ENCODE measurements at places on chromosomes 4 and X.

DNA sequence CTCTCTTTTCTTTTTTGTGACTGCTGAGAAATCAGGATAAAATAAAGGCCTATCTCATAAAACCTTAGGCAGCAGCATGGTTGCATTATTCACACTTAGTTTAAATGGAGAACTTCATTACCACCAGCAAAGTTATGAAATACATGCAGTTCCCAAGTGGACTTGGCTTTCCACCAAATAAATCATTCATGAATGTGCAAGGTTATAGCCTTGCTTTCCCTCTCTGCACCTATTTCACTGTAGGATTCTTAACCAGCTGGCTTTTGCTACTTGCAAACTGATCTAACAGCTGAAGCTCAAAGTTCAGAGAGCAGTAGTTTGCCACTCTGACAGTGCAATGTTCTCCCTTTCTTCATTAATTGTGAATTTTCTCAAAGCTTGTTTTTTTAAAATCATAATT lies 140.1 kb upstream of the SMIM31 start:
- no peak for DNase-seq

DNA sequence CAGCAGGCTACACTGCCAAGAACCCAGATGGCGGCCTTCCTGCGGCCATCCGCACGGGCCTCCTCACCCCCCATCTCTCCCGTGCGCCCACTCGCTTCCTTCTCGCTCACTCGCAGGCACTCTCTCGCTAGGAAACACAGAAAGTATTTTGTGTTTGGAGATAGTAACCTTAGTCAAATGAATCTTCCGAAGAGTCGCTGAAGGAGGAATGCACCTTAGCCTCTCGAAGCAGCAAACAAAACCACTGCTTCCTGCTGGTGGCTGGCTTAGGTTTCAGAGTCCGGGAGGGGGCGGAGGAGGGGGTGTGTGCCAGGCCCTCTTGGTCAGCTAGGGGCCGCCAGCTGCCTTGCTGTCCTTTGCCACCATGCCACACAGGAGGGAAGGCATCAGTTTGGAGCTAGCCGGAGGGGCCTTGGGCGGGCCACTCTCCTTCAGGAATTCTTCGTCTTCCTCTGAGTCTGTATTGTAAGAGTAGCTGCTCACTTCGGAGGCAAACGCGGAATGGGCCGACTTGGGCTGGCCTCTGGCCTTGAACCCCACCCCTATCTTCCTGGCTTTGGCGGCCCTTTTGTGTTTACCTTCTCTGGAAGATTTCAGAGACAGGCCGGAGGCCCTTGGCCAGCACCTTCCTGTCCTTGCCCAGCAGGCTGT lies 73.2 kb upstream of the UCP1 start:
- no peak for DNase-seq

DNA sequence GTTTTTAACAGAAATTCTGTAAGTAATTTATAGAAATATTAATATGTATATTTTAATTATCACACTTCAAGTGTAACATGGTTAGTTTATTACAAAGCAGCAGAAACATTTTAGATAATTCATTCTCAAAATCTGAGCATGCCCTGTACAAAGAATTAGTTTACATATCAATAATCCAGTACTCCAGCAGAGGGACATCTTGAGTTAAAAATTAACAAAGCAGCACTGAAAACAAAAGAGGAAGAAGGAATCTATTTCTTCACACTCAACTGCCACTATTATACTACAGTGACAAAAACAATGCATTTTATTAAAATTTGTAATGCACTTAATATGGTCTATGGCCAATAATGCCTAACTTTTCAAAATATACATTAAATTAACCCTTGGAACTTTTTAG lies 179.1 kb upstream of the KLHL4 start:
- no peak for DNase-seq

GRCh38 chr4:152004801-152005200 lies 244.0 kb upstream of the GATB start:
- DNase-seq, result no peak

DNA sequence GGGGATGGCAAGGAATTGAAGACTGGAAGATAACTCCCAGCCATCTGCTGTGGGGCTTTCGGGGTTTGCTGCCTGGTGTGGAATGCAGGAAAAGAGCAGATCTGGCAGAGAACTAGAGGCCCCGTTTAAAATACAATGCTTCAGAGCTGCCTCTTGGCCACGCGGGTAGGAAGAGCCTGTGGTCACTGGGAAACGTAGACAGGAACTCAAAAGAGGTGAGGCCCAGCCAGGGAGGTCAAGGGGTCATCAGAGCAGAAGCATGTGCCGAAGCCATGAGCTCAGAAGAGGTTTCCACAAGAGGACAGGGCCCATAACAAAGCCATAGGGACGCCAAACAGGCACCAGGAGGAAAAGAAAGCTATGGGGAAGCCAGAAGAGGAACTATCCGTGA lies 14.5 kb upstream of the STS start:
- DNase-seq, result no peak

- no peak for DNase-seq
Observed at GRCh38 chrX:24283127-24283794, 30.6 kb downstream of the SUPT20HL2 start.

DNA sequence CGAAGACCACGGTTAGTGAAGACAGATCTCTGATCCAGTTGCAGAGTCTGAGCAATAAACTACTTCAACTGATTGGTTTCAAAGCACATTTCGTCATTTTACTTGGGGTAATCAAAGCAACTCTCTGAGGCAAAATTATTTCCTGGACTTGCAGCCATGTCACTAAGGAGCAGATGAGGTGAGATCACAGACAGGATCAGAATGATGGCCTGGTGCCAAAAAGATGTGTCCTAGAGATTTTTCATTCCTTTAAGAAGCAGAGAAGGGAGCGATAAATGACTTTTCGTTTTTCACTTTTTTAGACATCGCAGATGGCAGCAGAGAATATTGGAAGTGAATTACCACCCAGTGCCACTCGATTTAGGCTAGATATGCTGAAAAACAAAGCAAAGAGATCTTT lies 83.9 kb downstream of the PTTG2 start:
- no peak for DNase-seq

GRCh38 chr4:124803641-124804040 lies 91.1 kb upstream of the ANKRD50 start:
- DNase-seq, result no peak

DNA sequence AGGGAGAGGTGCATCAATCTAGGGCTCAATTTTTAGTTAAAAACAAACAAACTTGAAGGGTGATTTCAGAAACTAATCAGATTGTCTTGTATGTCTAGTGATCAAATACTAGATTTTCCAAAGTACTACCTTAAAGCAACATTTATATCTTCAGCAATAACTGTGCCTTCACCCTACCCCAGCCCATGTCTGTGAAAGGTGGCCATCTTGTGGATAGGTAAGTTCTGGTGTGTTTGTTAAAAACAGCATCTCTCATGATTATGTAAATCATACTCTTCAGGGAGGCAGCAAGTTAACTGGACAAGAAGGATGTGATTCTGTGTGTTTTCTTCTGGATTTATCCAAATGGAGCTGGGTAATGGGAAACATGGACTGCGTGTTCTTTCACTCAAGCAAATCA lies 81.4 kb upstream of the ACSL1 start:
- no peak for DNase-seq

DNA sequence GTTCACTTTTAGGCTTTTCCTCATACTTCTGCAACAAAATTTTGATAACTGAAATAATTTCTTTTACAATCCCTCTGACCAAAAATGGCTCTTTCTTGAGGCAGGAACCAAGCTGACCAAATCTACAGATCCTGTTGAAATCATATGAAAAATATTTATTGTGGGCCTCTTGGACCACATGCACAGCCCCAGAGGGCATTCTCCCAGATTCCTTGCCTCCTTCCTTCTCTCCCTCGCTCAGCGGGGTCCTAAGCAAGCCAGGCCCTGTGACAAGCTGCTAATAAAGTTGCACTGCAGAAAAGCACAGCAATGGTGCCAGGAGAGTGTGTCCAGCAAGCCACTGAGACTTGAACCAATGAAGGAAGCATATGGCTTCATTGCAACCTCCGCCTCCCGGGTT lies 40.7 kb downstream of the PRDM5 start:
- no peak for DNase-seq

GRCh38 chrX:20594985-20595384 lies 328.3 kb upstream of the RPS6KA3 start:
- no peak for DNase-seq

DNA sequence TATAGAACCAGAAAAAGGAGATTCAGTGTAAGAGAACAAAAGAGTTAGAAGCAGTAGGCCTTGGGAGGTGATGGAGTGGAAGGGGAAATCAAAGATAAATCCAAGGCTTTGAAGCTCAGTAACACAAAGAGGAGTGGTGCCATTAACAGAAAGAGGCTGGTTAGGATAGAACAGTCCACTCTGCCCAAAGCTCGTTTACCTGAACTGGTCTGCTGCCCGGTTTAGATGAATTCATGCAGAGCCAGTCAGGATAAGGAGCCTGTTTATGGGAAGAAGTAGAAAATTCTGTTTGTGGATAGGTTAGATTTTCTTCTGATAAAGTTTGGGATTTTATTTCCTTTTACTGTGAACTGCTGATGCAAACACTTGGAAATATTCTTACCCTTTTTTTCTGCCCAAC lies 80.6 kb downstream of the HMGB2 start:
- no peak for DNase-seq

DNA sequence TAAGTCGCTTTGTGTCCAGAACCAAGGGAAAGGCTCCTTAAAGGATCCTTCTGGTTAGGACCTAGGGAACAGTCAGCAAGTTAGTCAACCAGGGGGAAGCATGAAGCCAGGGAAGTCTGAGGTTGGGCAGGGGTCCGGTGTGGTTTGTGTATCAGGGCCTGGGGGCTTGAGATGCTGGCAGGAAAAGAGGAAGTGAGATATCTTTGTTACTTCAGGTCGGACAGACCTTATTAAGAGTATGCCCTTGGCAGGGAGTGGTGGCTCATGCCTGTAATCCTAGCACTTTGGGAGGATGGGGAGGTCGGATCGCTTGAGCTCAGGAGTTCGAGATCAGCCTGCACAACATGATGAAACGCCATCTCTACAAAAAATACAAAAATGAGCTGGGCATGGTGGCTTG lies 52.3 kb upstream of the TRPC5OS start:
- DNase-seq, result no peak

- DNase-seq, result no peak
Observed at GRCh38 chrX:112857478-112857878, 16.8 kb upstream of the AMOT start.

DNA sequence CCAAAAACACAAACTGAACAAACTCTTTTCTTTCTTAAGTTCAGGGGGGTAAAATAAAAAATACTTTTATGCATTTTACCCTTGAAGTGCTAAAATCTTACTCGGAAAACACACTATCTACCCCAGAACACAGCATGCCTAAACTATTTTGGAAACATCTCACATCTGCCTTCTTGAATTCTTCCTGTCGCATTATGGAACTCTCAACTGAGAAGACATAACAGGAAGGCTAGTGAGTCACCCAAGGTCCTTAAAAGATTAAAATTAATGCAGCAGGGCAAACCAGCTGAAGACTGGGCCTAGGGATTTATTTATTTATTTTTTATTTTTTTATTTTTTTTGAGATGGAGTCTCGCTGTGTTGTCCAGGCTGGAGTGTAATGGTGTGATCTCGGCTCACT lies 208.2 kb downstream of the APBB2 start:
- no peak for DNase-seq

- no peak for DNase-seq
Observed at GRCh38 chrX:49960061-49960460, 37.7 kb downstream of the CLCN5 start.

- no peak for DNase-seq
Observed at GRCh38 chrX:13658602-13659001, 5.7 kb downstream of the TCEANC start.

DNA sequence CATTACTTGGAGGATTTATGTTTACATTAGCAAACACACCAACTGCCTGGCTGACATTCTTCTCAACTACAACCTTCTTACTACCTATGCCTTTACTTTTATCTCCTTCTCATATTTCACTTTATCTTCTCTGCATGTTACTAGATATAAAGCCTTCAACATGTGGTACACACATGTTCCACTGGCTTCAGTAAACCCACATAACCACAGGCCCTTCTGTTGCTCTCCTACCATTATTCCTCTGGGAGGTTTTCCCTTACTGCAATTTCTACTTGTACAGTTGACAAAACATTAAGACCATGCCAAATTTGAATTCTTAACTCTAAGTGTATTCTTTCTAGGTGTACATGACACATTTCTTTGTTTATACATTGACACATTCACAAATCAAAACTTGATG lies 133.1 kb downstream of the ARAP2 start:
- no peak for DNase-seq

DNA sequence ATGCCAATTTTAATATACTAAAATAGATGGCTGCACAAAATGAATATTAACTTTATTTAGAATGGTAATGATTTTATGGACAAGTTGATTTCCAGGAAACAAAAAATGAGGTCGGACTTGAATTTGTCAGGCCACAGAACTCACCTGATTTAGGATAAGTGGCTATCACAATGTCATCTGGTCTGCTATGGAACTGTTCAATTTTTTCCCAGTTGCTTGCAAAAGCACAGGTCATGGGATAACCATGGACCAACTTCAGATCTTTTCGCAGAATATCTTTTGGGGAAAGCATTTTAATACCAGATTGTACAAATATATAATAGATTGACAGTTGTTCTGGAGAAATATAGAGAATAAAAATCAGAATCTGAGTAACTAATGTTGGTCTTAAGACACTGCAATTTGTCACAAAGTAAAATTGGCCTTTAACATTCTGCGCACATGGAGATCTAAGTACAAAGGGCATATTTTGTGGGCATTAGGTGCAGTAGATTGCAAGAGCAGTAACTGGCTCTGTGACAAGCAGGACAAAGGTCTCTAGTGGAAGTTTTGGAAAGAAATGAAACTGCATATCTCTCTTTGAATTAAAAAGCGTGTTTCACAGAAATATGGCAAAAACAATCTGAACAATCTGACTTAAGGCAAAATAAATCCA lies 5.4 kb downstream of the SULT1B1 start:
- no peak for DNase-seq

- DNase-seq, result no peak
Observed at GRCh38 chr4:83563998-83564397, 28.1 kb downstream of the GPAT3 start.

GRCh38 chr4:188552741-188553275 lies 413.6 kb downstream of the TRIML1 start:
- no peak for DNase-seq

GRCh38 chr4:2827874-2828751 lies 15.5 kb upstream of the ADD1 start:
- DNase-seq, result no peak

GRCh38 chr4:79874197-79874596 lies 198.8 kb downstream of the ANTXR2 start:
- DNase-seq, result no peak

- no peak for DNase-seq
Observed at GRCh38 chr4:90745176-90745575, 618.0 kb downstream of the CCSER1 start.

DNA sequence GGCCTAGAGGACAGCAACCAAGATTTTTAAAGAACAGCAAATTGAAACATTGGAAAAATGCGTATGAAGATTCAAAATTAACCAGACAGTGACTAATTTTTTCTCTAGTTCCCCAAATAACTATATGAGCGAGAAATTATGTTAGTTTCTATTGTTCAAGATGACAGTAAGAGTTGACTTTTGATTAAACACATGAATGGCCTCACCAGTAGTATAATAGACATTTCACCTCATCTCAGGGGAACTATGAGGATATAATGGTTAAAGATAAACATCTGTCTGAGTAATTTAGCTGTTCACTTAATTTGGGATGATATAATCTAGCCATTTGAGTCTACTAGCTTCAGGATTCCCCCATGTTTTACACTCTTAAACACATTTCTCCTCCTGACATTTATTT lies 380.9 kb upstream of the NWD2 start:
- no peak for DNase-seq

Measured in stimulated activated CD4-positive, alpha-beta T cell treated with anti-CD3 and anti-CD28 coated beads, Interleukin-12 subunit alpha, Interleukin-12 subunit beta, amount 100 ng/mL, for 24 hours (primary cell).